CD4-positive, alpha-beta T cell treated with Interleukin-6 at 100 ng/mL for 8 hours (primary cell): ENCODE measurements at places on chromosomes 1 and 21.

DNA sequence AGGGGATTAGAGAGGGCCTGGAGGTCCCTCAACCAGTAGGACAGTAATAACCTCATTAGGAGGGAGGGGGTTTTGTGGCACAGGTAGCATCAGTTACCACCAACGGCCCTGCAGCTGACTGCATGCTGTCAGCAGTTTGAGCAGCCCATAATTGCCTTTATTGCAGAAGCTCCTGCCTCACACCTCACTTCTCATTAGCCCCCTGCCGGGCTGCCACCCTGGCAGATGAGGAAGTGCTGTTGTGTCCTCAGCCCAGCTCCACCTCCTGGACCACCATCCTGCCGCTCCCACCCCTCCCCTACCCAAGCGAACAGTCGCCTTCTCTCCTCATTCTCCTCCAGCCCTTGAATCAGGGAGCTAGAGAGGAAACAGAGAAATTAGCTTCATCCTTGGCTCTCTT lies 237.4 kb downstream of the LMX1A start:
- no peak for DNase-seq

DNA sequence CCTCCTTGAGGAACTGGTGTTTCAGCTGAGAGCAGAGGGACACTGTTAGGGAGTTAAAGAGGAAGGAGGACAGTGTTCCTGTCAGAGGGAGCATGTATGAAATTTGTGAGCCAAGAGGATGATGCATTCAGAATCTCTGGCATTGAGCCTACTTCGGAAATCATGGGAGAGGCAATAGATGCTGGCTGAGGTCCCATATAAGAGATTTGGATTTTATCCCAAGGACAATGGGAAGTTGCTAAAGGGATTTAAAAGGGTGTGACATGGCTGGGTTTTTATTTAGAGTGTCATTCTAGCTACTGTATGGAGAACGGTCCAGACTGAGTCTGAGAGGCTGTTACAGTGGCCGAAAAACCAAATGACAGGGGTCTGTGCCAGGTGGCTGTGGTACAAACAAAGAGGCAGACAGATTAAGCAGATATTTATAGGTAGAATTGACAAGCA lies 403.2 kb upstream of the B3GALT2 start:
- DNase-seq, result no peak

DNA sequence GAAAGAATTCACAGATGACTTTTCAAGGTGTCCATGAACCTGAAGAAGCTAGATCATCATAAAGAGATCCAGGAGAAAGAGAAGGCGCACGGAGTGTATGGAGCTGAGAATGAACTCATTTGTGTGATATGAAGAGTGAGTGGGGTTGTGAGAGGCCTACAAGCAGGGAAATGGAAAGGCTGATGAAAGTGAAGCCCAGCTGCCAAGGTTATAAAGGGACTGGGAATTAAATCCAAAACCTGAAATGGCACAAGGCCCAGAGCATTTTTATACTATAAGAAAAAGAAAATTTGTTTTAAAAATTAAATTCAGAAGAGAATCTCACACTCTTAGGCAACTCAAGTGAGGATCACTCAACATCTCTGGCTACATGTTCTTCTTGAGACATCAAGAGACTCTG lies 43.4 kb downstream of the HSD3B1 start:
- DNase-seq, result no peak

DNA sequence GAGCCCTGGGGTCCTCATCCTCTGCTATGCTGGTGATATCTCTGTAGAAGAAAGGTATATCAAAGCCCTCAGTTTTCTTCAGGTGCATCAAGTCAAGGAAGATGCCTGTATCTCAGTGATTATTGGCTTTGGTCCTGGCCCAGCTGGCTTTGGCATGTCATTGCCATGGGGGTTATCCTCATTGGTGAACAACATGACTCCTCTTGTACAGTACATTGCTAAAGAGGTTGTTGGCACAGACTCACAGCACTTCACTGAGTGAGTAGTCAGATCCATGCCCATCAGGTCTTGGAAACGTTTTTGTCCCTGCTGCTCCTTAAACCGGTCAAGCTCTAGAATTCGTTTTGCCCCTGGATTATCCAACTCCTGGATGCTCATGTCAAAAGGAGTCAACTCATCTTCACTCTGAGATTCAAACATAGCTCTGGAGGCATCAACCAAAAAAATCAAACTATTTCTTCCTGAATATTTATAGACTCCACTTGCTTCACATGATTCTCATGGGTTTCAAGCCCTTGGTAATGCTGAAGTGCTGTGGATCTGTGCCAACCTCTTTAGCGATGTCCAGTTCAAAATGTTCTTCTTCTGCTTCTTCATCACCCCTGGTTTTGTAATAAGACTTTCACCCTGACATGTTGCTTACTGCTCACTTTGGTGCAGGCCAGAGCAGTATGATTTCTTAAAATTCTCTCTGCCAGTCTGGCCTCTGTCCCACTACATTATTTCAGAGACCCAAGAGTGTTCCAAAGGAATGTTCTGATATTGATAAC lies 43.0 kb upstream of the RAB3GAP2 start:
- DNase-seq, result no peak

DNA sequence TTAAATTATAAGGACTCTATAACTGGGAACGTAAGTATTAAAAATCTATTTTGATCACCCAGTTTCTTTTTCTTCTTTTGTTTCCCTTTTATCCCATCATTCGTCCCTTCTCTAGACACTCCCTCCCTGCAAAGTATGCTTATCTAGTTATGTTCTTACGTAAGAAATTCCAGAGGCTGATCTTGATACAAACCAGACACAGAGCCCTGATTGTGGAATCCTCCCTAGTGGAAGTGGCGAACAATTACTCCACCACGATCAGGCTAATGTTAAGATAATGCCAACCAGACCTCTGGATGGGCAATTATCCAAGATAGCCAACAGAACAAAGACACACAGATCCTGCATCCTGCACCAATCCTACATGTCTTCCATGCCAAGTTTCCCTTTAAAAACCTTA lies 1557.4 kb downstream of the PLA2G4A start:
- no peak for DNase-seq

GRCh38 chr1:62185677-62186076 lies 9.0 kb upstream of the L1TD1 start:
- DNase-seq, result no peak

- no peak for DNase-seq
Observed at GRCh38 chr1:208111646-208112190, 132.5 kb downstream of the PLXNA2 start.

DNA sequence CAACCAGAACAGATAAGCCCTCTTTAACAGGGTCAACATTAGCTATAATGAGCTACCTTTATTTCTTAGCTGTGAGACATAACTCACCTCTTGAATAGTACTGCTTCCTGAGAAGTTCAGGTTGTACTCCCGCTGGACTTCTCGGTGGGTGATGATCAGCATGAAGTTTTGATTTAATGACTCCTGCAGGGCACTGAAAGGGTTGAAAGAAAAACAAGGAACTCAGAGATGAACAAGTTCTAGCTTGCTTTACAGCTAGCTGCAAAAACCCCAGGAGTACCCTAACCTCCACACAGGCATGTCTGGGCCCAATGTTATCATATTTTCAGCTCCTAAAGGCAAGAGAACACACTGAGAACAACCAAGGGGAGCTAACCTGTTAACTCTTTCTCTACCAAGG lies 254.4 kb downstream of the FAF1 start:
- no peak for DNase-seq

DNA sequence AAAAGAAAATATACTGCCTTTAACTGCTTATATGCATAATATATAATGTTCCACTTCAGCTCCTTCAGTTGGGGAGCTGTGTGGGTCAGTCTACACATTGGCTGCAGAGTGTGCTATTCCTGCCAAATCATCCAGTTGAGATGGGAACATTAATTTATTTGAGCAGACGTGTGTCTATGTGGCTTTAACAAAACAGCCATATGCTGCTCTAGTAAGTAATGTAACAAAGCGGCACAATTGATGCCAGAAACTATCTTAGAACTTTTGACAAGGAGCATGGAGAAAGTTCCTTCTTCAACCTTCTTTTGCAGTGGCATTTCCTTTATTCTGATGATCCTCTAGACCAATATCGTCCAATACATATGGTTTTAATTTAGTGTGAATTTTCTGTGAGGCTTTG lies 285.9 kb upstream of the C1orf87 start:
- DNase-seq, result no peak

- DNase-seq, result no peak
Observed at GRCh38 chr1:3697810-3698209, 45.5 kb downstream of the TP73 start.

DNA sequence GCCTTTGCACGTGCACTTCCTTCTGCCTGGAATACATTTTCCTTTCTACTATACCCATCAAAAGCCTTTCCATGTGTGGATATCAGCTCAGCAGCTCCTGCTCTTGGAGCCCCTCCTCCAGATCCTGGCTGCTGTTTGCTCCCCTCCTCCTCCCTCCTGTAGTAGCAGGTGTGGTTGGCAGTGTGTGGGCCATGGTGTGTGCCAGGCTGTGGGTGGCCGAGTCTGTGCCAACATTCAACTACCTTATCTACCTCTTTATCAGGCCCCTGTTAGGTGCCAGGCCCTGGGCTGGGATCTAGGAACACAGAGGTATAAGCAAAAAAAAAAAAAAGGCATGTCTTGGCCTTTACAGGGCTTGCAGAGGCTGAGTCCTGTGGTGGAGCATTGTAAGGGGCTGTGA lies 180.6 kb upstream of the JUN start:
- DNase-seq, result no peak

DNA sequence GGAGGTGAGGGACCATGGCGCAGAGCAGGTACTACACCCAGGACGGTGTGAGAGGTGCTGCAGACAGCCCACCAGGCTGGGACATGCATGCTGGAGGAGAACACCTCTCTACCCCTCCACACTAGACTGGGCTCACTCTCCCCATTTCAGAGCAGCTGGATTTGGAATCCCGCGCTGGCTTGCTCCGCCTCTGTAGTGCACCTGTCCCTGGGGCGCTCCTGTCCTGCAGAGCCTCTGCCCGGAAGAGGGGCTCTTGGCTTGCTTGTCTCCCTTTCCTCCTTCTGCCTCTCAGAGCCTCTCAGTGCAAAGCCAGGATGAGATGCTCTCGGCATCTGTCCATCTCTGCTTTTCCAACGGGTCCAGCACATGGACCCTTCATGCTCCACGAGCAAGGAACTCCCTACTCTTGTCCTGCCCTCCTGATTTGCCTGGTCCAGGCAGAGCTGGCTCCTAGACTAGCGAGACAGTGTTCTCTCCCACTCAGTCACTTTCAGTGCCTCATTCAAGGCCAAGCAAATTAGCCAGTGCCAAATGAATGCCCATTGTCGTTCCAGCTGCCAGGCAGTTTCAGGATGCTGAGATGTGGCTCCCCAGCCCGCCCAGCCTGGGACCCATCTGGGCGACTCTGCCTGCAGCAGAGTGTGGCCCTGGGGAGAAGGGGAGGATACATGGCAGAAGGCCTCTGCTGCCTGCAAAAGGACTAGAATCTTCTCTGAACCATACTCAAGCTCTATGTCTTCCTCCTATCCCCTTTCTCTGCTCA lies 33.7 kb downstream of the CDCA8 start:
- no peak for DNase-seq

- no peak for DNase-seq
Observed at GRCh38 chr1:4695241-4695640, 40.8 kb downstream of the AJAP1 start.

DNA sequence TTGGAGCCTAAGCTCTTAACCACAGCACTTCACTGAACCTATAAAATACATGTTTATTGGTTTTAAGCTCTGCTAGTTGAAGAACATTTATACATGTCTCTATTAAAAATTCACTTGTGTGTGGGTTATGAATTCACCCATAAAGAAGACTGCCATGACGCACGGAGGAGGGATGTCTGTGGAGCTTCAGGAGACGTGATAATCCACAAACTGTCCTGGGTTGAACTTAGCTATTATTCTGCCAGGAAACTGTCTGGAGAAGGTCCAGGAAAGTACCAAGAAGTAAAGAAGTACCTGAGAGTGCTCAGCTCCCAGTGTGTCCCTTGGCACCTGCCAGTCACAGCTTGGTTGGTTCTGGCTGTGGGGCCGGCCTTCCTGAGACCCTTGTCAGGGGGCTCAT lies 56.3 kb downstream of the DDR2 start:
- no peak for DNase-seq

GRCh38 chr21:26236281-26236680 lies 65.7 kb upstream of the APP start:
- no peak for DNase-seq

GRCh38 chr1:19467199-19468187 lies 17.8 kb downstream of the CAPZB start:
- no peak for DNase-seq

- DNase-seq, result no peak
Observed at GRCh38 chr1:17084787-17085186, 31.0 kb upstream of the SDHB start.

GRCh38 chr1:36217670-36218069 lies 6.6 kb upstream of the THRAP3 start:
- DNase-seq, result no peak

GRCh38 chr1:202010180-202011015 lies at the start of gene ELF3:
ELF3 (plus strand) TSS chr1:202010587; CDS start chr1:202011137, 550 bp downstream.
- no peak for DNase-seq

DNA sequence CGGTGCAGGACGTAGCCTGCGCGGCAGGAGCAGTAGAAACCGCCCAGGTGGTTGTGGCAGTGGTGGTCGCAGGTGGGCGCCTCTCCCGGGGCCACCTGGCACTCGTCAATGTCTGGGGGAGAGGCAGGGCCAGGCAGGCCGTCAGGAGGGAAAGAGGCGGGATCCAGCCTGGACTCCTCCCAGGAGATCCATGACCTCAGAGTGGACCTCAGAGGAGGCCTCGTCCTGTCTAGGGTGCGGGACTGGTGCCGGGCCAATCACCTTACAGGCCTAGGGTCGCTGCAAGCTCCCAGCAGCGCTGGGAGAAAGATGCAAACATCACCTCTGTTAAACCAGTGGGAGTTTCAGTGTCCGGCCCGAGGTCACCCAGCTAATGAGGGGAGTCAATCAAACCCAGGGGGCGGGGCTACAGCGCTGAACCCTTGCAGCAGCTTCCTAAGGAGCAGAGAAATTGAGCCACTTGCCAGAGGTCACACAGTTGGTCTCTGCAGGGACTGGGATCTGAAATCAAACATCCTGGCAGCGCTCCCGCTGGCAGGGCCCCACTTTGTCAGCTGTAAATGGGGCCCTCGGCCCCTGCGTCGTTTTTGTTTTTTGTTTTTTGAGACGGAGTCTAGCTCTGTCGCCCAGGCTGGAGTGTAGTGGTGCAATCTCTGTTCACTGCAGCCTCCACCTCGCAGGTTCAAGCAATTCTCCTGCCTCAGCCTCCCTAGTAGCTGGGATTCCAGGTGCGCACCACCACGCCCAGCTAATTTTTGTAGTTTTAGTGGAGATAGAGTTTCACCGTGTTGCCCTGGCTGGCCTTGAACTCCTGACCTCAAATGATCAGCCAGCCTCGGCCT lies 1.4 kb downstream of the MASP2 start:
- DNase-seq, result no peak

DNA sequence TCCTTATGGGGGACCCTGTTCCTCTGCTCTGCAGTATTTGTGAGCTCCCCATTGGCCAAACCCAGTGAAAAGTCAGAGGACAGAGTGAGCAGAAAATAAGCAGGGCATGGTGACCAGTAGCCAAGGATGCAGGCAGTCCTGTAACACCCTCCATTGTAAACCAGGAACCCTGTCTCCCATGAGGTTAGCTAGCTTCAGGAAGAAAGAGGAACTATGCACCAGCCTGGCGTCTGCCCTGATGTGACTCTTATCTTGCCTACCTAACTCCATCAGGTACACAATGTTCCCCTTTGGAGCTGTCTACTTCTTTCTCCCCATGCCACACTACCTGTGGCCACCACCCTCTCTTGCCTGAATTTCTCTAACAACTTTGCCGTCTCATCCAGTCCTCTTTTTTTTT lies 119.2 kb downstream of the LRIG2 start:
- no peak for DNase-seq

- DNase-seq, result no peak
Observed at GRCh38 chr1:74113333-74113732, 84.6 kb downstream of the LRRIQ3 start.

- DNase-seq, result no peak
Observed at GRCh38 chr1:225691377-225691776, 38.5 kb upstream of the ENAH start.
